ENCODE measurements at places on chromosomes 2 and 18.
A peak's percentile ranks its signal among the peaks of the same experiment; 100 is the strongest.

DNA sequence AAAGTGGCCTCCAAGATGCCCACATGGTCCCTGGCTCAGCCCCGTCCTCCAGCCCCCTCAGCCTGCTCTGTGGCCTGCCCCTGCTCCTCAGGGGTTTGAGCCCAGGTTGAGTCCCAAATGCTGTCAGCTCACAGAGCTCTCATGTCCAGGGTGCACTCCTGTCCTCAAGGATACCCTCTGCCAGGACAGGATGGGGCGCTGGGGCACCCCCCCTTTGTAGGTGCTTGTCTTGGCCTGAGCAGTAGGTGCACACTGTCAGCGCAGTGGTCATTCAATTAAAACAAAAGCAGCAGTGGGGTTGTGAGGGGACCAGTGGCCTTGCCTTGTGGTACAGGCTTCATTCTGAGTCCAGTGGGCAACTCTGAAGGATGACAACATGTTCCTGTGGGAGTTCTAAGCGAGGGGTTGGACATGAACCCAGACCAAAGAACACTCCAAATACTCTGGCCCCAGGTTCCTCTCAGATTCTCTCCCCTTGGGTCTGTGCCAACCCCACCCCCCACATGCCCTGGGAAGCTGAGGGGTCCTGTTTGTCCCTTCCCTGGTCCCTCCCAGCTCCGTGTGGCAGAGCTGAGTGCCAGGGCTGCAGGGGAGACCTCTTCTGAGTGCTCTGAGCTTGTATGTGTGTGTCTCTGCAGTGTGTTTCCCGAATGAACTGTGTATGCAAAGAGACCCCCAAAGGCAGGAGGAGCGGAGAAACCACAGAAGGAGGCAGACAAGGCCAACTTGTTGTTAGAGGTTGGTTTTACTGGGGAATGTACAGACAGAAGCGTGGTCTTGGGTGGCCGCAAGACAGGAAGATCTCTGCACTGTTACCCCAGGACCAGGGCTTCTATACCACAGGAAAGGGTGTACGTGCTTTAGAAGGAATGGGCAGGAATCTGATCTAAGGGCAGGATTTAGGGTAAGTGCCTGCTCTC, 155.6 kb upstream of the HS6ST1 start:
- no peak for DNase-seq

GRCh38 chr18:73691118-73691517, 456.5 kb downstream of the FBXO15 start:
- no peak for DNase-seq

GRCh38 chr18:48679236-48679635, 140.4 kb downstream of the CTIF start:
- no peak for DNase-seq

GRCh38 chr2:165843351-165843750, 49.3 kb upstream of the GALNT3 start:
- DNase-seq: no peak

DNA sequence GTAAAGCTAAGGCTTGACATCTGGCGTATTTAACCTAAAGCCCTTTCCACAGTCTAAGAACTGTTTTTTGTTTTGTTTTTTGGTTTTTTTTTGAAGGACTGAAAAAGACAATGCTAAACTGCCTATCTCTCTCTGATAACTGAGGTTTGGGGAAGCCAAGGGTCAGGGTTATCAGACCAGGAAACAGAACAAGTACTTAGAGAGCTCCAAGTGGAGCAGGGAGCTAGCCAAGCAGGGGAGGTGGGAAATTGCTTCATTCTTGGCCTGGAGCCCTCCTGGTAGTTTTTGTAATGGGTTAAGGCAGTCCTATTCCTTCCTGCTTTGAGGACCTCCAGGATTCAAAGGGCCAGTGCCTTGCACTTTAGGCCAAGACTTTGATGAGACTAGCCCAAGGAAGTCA, 154.3 kb upstream of the LTBP1 start:
- DNase-seq: no peak

DNA sequence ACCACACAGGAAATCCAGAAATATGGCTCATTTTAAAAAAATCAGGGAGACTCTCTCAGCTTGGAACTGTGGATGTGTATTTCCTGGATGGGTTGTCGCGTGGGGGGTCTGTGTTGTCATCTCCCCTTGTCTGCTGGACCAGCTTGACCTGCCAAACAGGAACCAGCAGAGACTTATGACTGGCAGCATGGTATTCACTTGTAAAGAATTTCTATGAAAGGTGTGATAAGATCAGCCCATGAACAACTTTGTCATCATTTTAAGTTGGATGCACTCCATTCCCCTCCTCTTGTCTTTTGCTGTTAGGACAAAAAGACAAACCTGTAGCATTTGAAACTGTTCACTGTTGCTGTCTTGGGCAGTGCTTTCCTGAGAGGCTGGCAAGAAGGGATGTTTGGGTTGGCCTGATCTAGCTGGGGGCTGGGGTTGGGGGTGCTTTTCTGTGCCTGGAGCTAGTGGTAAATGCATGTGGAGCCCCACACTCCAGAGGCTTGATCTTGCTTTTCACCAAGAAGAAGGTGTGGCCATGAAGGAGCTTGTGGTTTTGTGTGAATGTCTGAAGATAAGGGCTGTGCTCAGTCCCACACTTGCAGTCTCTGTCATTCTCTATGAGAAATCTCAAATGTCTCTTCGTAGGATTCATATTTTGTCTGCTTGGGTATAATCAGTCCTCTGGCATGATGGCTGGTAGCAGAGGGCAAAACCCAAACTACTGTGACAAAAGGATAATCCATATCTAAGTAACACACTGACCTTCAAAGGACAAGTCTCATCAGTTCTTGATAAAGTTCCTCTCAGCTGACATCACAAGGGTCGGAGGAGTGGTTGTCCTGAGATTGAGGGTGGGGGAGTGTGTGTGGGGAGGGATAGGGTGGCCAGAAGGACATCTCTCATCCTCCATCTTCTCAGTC, 39.0 kb downstream of the RALB start:
- DNase-seq: no peak

- DNase-seq: no peak
These were observed 166.6 kb upstream of the NCKAP5 start for GRCh38 chr2:133734716-133735495.

DNA sequence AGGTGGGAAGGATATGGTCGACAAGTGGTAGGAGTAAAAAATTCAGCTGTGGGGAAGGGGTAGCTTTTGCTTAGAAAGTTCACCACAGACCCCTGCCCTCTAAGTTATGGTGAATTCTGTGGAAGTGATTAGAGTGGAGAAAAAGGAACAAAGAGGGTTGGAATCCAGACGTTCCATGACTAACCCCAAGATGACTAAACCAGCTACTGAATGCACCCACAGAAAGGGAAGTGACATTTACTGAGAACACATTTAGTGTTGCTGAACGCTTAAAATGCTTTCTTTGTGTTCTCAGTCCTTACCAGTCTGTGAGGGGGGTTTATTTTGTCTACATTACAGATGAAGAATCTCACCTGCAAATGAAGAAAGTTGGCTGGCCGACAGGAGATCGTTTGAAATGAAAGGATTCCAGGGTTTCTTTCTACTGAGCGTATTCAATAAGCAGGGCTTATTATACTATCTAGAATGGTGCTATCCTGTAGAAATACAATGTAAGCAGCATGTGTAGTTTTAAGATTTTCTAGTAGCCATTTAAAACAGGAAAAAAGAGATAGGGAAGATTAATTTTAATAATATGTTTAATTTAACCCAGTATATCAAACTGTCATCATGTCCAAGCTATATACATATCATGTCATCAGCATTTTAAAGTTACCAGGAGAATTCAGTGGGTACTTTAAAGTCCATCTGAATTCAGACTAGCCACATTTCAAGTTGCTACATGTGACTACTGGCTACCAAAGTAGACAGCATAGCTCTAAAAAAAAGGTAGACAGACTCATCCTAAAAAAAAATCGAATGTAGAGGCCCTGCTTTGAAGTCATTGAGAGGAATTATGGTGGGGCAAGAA, 60.1 kb downstream of the LIMS1 start:
- no peak for DNase-seq

- no peak for DNase-seq
These were observed 35.7 kb downstream of the NRP2 start for GRCh38 chr2:205717999-205718398.

DNA sequence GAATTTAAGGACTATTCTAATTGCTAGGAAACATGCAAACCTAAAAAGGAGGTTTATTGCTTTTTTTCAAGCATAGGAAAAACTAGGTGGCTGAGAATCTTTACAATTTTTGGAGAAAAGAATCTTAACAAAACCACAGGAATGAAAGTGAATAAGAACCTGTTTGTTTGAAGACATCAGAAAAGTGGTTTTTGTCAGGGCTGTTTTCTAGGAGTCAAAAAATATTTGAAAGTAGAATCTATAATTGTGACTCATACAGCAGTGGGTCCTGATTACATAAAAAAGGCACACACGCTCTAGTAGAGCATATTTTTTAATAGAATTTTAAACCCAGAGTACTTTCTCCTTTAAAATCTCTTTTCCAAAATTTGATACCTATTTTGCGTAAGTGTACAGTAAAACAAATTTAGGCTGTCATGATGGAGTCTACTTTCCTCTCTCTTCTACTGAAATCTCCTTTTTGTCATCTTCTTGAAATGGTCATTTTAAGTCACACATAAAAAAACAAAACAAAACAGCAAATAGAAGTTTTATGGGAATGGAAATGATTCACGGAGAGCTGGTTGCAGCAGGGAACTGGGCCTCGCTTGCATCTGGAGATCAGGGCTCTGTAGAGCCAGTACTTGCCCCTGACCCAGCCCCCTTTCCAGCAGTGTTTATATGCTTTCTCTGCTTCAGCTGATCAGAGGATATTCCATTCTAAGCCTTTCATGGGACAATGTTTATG, 59.1 kb upstream of the PELI1 start:
- DNase-seq: no peak

DNA sequence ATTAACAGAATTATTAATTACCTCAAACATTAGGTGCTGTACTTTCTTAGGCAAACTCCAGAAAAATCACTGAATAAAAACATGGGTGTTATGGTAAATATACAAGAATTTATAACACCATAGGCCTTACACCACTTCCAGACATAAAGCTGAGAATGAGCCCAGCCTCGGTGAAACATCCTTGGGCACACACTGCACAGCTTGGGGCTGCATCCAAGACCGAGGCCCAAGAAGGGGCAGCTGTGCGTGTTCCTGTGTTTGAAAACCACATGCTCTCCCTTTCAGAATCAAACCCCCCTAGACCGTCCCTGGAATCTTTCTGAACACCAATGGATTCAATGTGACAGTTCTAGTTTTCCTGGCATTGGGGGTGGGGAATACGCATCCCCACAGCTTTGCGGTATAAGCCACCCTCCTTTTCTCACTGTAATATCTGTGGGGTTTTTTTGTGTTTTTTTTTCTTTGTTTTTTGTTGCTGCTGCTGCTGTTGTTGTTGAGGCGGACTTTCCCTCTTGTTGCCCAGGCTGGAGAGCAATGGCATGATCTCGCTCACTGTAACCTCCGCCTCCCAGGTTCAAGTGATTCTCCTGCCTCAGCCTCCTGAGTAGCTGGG, 12.9 kb downstream of the ERFE start:
- no peak for DNase-seq

- DNase-seq: no peak
These were observed 16.7 kb upstream of the ADI1 start for GRCh38 chr2:3535794-3536681.

- peak; percentile 6 for DNase-seq
These were observed 219.0 kb downstream of the MYO3B start for GRCh38 chr2:170396799-170397459.

- no peak for DNase-seq
These were observed 91.7 kb downstream of the ACTR3 start for GRCh38 chr2:113981404-113982134.

GRCh38 chr2:138023298-138023697, 59.0 kb downstream of the HNMT start:
- DNase-seq: no peak

GRCh38 chr2:196482119-196483065, 157.1 kb upstream of the CCDC150 start:
- no peak for DNase-seq

DNA sequence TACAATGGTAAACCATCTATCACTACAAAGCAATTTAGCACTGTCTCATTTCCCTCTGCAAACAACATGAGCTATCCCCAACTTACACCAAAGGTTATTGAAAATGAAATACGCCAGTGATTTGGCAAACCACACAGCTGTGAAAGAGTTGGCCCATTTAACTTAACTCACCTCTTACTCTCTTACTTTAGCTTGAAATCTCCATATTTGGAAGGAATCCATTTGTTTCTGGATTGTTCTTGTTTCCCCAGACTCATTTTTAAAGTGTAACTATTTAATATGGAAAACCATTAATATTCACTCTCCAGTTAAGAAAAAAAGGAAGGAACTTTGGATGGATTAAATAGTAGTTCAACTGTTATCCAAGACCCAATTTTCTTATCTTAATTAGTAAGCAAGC, 93.7 kb upstream of the TRIB2 start:
- DNase-seq: peak; percentile 16

DNA sequence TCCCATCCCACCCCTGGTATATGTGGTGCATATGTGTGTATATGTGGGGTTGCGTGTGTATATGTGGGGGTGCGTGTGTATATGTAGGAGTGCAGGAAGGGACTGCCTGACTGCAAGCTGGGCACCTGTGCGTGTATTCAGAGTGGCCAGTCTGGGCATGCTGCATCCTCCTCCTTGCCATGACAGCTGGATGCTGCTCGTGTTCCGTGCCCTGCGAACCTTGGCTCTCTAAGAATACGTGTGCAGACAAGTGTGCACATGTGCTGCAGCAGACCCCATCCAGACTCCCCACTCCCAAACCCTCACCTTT, 222.1 kb downstream of the CELF4 start:
- no peak for DNase-seq

- no peak for DNase-seq
These were observed 496.5 kb downstream of the PID1 start for GRCh38 chr2:228774548-228774947.

DNA sequence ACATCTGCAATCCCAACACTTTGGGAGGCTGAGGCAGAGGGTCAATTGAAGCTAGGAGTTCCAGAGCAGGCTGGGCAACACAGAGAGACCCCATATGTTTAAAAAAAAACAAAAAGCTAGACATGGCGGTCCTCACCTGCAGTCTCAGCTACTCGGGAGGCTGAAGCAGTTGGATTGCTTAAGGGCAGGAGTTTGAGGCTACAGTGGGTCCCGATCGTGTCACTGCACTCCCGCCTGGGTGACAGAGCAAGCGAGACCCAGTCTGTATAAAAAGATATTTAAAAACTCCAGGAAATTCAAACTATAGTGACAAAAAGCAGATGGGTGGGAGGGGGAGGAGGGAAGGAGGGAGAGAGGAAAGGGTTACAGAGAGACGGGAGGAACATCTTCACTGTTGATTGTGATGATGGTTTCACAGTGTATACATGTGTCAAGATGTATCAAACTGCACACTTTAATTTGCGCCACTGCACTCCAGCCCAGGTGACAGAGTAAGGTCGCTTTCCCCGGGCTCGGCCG, 942 bp upstream of the ZNF236 start:
- no peak for DNase-seq

DNA sequence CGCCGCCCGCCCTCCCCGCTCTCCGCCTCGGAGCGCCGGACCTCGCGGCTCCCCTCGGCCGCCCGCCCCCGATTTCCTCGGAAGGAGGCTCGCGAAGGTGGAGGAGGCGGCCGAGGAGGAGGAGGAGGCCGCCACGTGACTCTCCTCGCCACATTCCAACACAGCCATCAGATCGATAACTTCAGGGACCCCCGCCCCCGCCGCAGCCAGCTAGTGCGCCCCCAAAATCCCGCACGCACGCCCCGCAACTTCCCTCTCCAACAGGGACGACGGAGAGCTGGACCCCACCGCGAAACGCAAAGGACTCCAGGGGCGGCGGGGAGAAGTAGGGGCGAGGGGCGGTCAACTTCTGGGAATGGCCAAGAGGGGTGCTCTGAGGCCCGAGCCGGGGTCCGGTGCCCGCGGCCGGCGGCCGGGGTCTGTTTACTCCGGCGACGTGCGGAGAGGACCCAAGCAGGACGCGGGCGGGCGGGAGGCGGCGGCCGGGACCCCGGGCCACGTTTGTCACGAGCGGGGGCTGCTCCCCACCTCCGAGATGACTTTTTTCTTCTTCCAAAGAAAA, 2.0 kb downstream of the ZNF521 start:
- DNase-seq: no peak
